ENCODE measurements at places on chromosomes 16 and 17. TPM values are rescaled to one million over a fixed set of nuclear protein-coding genes. Genes with fewer than 3 reads are reported as not detected.

DNA sequence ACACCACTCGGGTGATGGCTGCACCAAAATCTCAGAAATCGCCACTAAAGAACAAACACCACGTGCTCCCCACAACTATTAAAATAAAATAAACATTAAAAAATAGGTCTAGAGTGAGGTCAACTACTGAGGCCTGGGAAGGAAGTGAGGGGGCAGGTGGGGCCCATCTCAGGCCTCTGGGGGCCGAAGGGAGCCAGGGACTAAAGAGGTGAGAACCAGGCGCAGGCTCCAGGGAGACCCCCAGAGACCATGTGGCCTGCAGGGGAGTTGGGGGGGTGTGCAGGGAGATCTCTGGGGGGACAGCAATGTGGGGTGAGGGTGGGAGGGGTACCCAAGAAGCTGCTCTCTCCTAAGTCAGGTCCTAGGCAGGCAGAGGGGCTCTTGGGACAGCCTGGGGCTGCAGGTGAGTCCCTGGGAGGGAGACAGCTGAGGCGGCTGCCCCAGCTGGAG, 111.3 kb upstream of the SMURF2 start:
- no peak for DNase-seq

- no peak for DNase-seq
Observed at GRCh38 chr17:40606548-40607353, 40.9 kb downstream of the SMARCE1 start.

Gene CLDN9
- total RNA-seq, result not detected

- DNase-seq, result no peak
Observed at GRCh38 chr17:42051013-42051400, 606 bp upstream of the C17orf113 start.

Gene SF3B3
- total RNA-seq, result 87.3 TPM

- DNase-seq, result no peak
Observed at GRCh38 chr17:78675836-78676235, 98.6 kb upstream of the DNAH17 start.

GRCh38 chr16:89268987-89269735, 51.7 kb downstream of the ZNF778 start:
- DNase-seq, result no peak

Gene TMC7
- 2.8 TPM for total RNA-seq

DNA sequence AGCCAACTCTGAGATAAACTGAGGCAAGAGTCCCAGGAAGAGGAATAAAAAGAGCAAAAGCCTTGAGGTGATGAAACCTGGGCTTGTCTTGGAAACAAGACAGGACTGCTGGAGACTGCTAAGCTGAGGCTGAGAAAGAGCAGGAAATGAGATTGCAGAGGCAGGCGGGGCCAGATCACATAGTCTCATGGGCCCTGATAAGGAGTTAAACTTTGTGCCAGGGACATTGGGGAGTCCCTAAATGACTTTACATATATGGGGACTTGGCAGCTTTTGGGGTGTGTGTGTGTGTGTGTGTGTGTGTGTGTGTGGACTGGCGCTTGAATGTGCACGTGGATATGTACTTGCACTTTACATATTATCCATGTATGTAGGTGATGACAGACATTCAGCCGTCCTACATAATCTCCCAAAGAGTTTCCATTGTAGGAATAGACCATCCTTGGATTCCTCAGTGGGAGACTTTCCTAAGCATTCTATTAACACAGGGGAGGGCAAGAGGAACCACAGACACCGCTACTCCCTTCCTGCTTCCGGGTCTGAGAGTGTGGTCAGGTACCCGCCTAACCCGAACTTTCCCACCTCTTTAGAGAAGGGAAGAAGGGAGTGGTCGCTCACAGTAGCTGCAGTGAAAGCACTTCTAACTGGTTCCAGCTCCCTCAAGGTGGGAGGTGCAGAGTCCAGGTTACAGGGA, 123.1 kb downstream of the LYRM1 start:
- DNase-seq, result no peak

DNA sequence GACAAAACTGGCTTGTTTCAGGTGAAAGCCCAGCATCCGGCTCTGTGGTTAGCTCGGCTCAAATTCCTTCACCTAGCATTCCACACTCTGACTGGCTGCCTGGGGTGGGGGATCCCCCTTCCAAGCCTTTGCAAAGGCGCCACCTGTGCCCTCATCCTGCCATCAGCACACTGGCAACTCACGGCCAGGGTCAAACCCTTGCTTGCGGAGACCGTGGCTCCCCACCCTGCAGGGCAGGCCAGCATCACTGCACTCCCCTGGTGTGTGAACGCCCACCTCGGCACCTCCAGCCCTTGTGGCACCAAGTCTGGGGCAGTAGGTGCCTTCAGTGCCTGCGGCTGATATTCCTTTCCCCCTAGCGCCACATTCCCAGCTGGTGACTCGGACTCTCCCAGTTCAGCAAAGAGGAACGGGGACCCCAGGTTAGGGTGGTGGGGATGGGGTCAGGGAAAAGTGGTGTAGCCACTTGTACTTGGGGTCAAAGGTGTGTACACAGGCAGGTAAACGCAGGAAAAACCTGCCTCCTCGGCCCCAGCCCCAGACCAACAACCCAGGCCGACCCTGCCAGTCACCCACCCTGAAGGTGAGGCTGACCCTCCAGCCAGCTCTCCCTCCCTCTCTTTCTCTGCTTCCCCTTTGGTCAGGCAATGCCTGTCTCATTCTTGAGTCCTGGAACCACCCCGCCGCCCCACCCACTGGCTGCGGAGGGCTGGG, 1.1 kb downstream of the FLII start:
- no peak for DNase-seq

Data from occipital lobe (tissue), 3 donors.